ENCODE measurements at places on chromosomes 2 and 18. TPM values are rescaled to one million over a fixed set of nuclear protein-coding genes. Genes with fewer than 3 reads are reported as not detected.

BOK gene
- 71.7 TPM for total RNA-seq

EMILIN2 gene
- total RNA-seq = 1.3 TPM

LOXHD1 gene
- total RNA-seq = under 0.01 TPM

ASB18 gene
- not detected for total RNA-seq

G6PC2 gene
- not detected for total RNA-seq

GALM gene
- total RNA-seq = 8.0 TPM

DPYSL5 gene
- total RNA-seq = under 0.01 TPM

RAB10 gene
- 46.2 TPM for total RNA-seq

C1GALT1C1L gene
- 0.13 TPM for total RNA-seq

FKBP1B gene
- total RNA-seq = 8.0 TPM

FBLN7 gene
- 6.6 TPM for total RNA-seq

IL36RN gene
- not detected for total RNA-seq

IL36A gene
- total RNA-seq = not detected

AQP12B gene
- not detected for total RNA-seq

ST8SIA5 gene
- under 0.01 TPM for total RNA-seq
